ENCODE measurements at places on chromosomes 2 and 18.

- no peak for DNase-seq
These were observed 38.3 kb upstream of the DNMT3A start for GRCh38 chr2:25380023-25380422.

DNA sequence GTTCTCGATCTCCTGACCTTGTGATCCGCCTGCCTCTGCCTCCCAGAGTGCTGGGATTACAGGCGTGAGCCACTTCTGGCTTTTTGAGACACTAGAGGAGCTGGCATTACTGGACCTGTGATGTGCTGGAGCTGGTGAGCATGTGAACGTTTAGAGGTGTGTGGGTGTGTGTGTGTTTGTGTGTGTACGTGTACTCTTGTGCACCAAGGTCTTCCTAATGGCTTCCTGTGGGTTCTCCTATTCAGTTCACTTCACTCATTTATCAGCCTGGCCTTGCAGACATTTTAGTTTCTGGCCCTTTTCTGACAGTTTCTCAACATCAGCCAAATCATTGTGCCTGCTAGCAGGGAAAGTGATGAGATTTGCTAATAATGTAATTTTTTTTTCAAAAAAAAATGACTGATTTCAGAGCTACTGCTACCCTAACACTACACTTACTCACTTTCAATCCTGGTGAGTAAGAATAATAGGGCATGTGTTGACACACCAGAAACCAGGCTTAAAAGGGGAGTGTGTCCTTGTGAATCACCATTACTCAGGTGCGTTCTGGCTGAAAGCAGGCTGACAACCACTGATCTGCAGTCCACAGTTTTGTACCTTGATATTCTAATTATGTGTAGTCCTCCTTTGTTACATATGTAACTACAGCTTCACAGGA lies 41.0 kb upstream of the ACTR3 start:
- peak; percentile 19 for DNase-seq

DNA sequence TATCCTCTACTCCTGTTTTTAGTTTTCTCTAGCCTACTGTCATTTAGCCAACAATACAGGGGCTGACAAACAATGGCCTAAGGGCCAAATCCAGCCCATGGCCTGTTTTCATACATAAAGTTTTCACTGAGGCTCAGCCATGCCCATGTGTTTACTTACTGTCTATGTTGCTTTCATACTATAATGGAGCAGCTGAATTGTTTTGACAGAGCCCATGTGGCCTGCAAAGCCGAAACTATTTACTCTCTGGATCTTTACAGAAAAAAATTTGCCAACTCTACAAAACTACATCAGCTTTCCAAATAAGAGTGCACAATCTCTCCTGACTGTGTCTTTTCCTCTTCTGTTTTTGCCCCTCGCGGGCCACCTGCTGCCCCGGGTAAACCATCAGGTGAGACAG lies 24.0 kb downstream of the LGALSL start:
- no peak for DNase-seq

DNA sequence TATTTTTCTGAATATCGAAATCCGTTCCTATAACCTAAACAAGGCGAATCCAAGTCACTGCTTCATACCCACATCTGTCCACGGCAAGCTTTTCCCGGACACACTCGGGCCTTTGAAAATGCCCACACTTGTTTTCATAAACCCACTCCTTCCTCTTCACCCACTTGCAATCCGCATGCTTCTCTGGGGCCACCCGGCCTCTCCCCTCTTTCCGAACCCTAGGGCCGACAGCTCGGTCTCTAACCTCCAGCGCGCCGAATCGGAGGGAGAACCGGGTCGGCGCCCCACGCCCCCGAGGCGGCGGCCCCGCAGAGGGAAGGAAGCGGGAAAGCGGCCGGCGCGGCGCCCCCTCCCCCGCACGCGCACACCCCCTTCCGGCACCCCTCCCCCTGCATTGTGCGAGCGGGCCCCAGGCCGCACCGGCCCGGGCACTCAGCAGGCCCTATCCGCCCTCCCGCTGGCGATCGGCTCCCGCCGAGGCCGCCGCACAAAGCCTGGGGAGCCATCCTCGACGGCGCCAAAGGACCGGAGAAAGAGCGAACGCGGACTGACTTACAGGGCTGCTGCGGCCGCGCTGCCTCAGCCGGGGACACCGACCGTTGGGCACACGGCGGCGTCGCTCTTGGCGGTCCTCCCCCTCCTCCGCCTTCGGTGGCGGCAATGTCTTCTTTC lies 467 bp downstream of the PUM2 start:
- no peak for DNase-seq

DNA sequence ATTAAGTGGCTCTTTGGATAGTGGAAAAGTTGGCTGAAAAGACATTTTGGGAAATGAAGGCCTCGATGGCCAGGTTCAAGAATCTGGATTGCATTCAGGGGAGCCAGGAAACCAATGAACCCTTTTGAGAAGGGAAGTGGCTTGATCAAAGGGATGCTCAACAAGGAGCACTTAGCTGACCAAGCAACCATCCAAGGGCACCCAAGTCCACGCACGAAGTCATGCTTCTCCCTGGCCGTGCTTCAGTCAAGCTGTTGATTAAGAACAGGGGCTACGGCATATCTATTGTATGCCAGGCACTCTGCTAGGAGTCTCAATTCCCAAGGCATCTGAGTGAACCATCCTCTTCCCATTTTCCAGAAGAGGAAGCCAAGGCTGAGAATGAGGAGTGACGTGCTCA lies 185.8 kb upstream of the GLI2 start:
- DNase-seq: no peak

DNA sequence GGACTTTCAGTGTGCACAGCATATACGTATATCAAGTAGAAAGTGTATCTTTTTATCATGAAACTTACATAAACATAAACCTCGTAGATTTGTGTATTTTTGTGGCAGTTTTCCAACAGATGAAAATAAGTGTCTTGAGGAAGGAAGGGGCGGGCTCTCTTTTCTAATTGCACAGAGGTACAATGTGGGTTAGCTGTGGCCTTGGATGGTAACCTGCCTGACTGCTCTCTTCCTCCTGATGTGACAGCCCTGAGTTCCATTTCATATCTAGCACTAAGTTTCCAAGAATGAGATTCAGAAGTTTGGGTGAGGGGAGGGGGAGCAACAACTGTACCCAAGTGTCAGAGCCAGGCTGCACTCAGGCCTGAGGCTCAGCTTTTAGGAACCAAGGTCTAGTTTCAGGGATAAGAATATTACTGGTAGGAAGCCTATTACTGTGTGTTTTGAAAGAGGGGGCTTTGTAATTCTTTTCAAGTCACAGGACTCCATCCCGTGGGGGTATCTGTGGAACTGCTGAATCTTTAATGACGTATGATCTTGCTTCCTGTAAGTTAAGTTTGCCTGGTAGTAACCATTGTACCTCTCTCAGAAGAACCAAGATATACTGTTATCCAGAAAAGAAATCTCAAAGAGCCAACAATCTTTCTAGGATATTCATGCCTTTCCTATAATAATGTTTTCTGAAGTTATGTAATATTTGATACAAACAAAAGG lies 483.7 kb downstream of the PTPRM start:
- no peak for DNase-seq

DNA sequence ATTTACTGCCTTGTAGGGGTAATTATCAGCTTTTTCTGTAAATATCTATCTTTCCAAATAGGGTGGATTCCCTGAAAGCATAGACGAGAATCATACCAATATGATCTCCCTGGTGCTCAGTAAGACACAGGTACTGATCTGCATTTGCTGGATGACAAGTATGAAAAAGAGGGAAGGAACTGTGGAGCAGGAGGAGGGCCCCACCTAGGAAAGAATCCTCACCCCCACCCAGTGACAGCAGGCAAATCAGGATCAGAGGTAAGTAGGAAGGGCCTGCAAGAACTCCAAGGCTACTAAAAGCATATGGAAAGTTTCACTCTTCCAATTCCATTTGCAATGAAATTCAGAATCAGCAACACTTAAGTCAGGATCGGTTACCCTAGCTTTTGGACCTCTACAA lies 42.3 kb downstream of the METTL8 start:
- DNase-seq: no peak

Measured in fibroblast of the aortic adventitia (primary cell).